ENCODE measurements at places on chromosomes 7 and 10. TPM values are rescaled to one million over a fixed set of nuclear protein-coding genes. Genes with fewer than 3 reads are reported as not detected.

PPP1R9A gene
- 11.7 TPM for total RNA-seq

CRHR2 gene
- not detected for total RNA-seq

TMEM209 gene
- total RNA-seq: 9.3 TPM

GRCh38 chr7:70807650-70808049, 324.3 kb upstream of the GALNT17 start:
- no peak for DNase-seq

DNA sequence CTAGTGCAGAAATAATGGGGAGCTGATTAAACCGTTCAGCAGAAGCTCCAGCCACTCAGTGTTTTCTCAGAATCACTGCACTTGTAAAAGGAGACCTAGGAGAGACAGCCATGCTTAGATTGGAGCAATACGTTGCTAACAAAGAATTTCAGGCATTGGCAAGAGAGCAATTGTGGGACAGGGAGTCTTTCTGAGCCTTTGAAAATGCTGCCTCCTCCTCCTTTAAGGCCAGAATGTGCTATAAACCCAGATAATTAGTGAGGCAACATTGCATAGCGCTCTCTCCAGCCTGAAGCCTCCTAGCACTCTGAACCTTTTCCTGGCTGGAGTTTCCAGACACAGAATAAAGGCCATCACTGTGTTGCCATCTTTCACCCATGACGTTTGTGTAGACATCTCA, 18.5 kb upstream of the PTPRN2 start:
- DNase-seq: no peak

DNA sequence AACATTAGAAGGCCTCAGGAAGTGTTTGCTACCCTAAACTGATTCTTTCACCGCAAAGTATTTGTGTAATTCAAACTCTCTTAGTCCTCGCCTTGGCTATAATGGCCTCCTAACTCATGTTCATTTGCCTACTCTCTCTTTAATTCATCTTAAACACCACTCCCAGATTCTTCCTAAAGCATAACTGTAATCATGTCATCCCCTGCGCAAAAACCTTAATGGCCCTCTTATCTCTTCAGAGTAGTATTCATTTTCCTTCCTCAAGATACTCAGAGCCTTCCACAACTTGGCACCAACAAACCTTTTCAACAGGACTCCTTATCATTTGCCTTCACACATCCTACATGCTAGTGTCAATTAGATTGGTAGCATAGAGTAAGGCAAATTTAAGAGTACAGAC, 42.9 kb downstream of the CSTF2T start:
- DNase-seq: no peak

GRCh38 chr10:105145711-105146110, 504.6 kb downstream of the SORCS3 start:
- DNase-seq: no peak
